ENCODE measurements at places on chromosomes 6 and 20.
A peak's percentile ranks its signal among the peaks of the same experiment; 100 is the strongest.

- DNase-seq = no peak
Measured at GRCh38 chr6:13885601-13886000, 39.2 kb upstream of the RNF182 start.

GRCh38 chr6:163984124-163984936, 569.8 kb downstream of the QKI start:
- DNase-seq = no peak

DNA sequence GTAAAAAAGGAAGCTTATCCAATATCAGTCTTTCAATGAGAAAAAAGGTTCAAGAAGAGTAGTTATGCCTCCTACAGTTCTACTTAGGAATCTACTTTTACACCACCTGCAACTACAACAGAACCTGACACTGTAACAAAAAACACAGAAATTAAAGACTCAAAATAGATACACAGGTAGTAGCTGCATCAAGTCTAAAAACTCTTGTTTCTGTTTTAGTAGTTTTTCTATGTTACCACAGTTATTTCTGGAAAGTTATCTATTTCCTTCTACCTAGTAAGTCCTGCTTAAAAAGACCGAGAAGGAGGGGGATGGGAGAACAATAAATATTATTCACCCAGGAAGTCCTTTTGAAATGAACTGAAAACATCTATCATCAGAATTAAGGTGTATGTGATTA, 52.5 kb downstream of the ATG5 start:
- DNase-seq = no peak

DNA sequence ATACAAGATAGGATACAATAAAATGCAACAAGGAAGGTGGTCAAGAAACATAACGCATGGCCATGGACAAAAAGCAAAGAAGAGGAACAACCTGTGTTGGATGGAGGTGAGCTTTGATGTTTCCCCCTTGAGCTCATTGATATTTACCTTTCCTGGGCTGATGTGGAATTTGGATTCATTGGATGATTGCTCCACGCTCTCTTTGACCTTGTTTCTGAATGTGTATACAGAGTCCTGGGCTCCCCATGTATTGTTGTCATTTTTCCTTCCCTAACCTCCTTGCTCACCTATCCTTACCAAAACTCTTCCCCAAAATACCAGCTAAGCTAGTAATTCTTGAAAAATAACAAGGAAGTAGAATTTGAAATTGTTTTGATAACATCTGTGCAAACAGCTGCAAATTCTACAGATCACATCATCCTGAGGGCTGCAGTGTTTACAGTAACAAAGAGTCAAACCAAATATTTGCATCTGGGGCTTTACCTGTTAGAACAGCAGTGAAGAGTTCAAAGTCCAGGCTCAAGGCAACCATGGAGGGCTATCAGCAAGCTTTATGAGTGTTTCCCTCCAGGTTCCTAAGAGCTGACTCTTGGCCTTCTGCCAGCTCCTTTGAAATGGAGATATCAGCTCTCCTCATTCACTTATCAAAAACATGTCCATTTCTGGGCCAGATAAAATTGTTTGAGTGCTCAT, 214.3 kb upstream of the MARCKS start:
- DNase-seq = no peak

GRCh38 chr6:56532766-56533551, 109.7 kb downstream of the DST start:
- DNase-seq = no peak

DNA sequence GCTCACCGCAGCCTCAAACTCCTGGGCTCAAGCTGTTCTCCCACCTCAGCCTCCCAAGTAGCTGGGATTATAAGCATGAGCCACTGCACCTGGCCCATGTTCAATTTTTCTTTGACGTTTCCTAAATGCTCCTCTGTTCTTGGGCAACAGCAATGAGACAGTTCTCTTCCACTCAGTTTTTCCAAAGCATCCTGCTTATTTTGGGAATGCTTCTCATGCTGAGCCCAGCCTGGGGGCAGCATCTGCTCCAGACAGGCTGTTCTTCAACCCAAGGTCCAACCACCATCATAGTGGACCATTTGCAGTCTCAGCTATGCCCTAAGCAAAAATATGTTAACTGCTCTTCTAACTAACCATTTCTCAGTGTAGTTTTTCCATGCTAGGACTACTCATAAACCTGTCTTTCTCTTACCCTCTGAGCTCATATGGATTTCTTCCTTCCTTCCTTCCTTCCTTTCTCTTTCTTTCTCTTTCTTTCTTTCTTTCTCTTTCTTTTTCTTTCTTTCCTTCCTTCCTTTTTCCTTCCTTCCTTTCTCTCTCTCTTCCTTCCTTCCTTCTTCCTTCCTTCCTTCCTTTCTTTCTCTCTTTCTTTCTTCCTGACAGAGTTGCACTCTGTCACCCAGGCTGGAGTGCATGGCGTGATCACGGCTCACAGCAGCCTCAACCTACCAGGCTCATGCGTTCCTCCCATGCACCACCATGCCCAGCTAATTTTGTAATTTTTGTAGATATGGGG, 48.4 kb downstream of the GCNT2 start:
- DNase-seq = no peak

GRCh38 chr6:93675856-93676417, 256.6 kb upstream of the EPHA7 start:
- DNase-seq = no peak

GRCh38 chr6:135271626-135272025, 90.5 kb downstream of the MYB start:
- no peak for DNase-seq

DNA sequence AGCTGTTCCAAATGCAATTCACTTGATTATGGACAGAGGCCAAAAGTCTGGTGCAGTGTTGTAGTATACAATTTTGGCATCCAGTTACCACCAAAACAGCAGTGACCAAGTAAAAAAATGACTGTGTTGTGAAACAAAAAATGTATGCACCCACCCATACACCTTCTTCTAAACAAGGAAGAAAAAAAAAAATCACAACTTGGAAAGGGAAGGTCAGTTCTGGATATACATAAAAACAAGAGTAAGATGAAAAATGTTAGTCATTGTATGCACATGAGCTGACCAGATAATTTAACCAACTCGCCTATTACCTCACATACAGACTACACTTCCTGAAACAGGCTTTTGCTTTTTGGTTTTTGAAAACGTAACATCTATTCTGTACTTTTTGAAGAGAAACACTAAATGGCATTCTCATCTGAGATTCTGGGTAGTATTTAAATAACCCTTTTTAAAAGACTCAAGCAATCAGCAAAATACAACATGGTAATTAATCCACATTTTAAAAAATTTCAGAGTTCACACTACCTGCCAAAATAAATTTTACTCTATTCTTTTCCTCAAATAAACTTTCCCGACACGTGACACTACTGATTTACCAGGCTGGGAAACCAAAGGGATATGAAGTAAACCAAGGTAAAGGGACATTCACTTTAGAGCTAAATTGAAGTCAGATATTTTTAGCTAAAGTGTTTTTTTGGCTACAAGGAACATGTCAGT, 141.6 kb upstream of the SHLD1 start:
- peak; percentile 26 for DNase-seq
